ENCODE measurements at places on chromosomes 3 and 15.
A peak's percentile ranks its signal among the peaks of the same experiment; 100 is the strongest.

- peaks cover 74% of the 10 kb centered on the region for H3K4me1 ChIP-seq
- H3K27ac ChIP-seq = peak overlapping the region; percentile 92
- peak overlapping the region; percentile 68 for H3K4me3 ChIP-seq
- no peaks in the 10 kb centered on the region for H3K36me3 ChIP-seq
Measured at GRCh38 chr3:20047976-20048883, 8.0 kb downstream of the KAT2B start.

GRCh38 chr3:127171721-127172120 lies 21.2 kb upstream of the PRR23E start:
- no peak overlapping the region for H3K4me3 ChIP-seq
- DNase-seq = no peak
- H3K27me3 ChIP-seq = peaks cover 57% of the 10 kb centered on the region

GRCh38 chr15:78407608-78408354 lies 30.2 kb upstream of the IREB2 start:
- H3K27me3 ChIP-seq = peaks cover 30% of the 10 kb centered on the region
- no peak overlapping the region for H3K4me3 ChIP-seq
- no peak for DNase-seq
- H3K4me1 ChIP-seq = no peaks in the 10 kb centered on the region
- no peaks in the 10 kb centered on the region for H3K36me3 ChIP-seq

DNA sequence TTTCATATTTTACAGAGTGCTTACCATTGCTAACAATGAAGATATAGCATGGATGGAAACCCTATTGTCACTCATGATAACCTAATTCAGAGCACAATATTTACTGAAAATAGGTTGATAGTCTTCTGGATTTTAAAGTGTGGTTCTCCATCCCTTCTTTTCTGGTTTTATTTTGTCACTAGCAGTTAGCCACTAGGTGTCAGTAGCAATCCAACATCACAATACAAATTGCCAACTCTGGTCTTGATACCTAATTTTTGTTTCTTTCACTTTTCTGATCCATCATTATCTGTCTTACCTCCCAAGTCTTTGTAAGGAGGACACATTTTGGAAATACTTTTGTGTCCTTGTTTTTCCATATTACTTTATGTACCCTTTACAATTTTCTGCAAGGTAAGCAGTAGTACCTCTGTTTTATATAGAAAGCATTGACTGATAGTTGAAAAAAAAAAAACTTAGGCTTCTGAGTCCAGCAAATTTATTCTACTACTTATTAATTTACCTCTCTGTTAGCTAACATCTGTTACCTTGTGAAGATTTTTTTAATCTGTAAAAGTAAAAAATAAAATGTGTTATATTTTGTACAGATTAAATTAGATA lies 28.3 kb upstream of the CRYBG3 start:
- no peak for DNase-seq

DNA sequence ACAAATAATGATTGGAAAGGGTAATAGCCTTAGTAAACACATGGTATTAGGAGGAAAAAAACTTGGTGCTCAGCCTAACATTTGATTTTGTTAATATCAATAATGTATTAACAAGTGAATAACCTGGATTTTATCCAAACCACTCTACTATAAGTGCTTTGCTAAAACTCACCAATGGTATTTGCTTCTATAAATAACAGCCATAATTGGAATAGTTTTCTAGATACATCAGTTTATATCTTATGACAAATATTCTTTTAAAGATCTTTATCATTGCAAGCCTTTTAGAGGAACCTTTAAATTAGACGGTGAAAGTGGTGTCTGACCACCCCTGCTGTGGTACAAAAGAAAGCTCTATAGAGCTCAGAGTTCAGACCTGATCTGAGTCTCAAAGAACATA lies 123.9 kb downstream of the SHOX2 start:
- no peak overlapping the region for H3K27ac ChIP-seq
- DNase-seq = no peak
- no peak overlapping the region for H3K4me3 ChIP-seq
- H3K4me1 ChIP-seq = no peaks in the 10 kb centered on the region
- no peaks in the 10 kb centered on the region for H3K27me3 ChIP-seq

DNA sequence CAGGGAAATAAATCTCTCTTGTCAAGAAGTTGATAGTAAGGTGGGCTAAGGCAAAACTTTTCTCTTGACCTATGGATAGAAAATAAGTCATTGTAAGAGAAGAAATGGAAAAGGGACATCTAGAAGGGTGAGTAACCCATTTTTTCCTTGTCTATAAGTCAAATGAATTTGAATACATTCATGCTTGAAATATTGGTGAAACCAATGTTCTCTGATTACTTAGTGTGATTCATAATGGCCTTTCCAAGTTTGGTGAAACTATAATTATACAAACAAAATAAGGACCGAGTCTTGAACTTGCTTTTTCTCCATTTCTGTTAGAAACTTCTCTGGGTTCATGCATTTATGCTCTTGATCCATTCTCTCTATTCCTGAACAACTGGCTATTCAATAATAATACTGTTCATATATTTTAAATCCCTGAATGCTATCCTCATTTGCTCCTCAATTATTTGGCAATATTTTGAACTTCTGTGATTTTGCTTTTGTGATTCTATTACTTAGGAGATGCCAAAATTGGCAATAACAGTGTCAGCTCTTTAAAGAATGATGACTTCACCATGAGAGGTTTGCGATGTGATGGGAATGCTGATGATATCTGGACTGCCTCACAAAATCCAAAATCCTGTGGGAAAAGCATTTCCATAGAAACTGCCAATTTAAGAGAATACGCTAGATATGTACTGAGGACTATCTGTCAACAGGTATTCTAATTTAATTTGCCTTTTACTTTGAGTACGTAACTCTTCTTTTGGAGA lies 12.3 kb downstream of the P2RY12 start:
- H3K27me3 ChIP-seq = no peaks in the 10 kb centered on the region
- no peaks in the 10 kb centered on the region for H3K4me1 ChIP-seq
- no peaks in the 10 kb centered on the region for H3K36me3 ChIP-seq
- no peak overlapping the region for H3K4me3 ChIP-seq

DNA sequence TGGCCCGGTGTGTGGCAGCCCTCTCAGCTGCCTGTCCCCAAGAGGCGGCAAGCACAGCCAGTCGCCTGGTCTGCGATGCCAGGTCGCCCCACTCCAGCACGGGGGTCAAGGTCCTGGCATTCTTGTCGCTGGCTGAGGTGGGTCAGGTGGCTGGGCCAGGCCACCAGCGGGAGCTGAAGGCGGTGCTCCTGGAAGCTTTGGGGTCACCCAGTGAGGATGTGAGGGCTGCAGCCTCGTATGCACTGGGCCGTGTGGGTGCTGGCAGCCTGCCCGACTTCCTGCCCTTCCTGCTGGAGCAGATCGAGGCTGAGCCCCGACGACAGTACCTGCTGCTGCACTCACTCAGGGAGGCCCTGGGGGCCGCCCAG lies 20.8 kb downstream of the CAND2 start:
- no peak overlapping the region for H3K4me3 ChIP-seq
- no peaks in the 10 kb centered on the region for H3K36me3 ChIP-seq
- no peak overlapping the region for H3K27ac ChIP-seq
- no peaks in the 10 kb centered on the region for H3K27me3 ChIP-seq
- DNase-seq = no peak

GRCh38 chr3:55013145-55013925 lies 85.5 kb upstream of the LRTM1 start:
- no peak overlapping the region for H3K27ac ChIP-seq
- H3K4me1 ChIP-seq = no peaks in the 10 kb centered on the region

- H3K27ac ChIP-seq = peak within 1 kb of the TSS; percentile 98
- H3K36me3 ChIP-seq = peaks cover 2% of the 10 kb centered on the region
- H3K4me3 ChIP-seq = peak within 1 kb of the TSS; percentile 97
- DNase-seq = peak; percentile 27
- peaks cover 55% of the 10 kb centered on the region for H3K4me1 ChIP-seq
Measured at GRCh38 chr3:16513141-16514020, at the start of gene RFTN1. Gene RFTN1 (minus strand): TSS chr3:16513699. CDS start chr3:16493869, 19,830 bp downstream.

DNA sequence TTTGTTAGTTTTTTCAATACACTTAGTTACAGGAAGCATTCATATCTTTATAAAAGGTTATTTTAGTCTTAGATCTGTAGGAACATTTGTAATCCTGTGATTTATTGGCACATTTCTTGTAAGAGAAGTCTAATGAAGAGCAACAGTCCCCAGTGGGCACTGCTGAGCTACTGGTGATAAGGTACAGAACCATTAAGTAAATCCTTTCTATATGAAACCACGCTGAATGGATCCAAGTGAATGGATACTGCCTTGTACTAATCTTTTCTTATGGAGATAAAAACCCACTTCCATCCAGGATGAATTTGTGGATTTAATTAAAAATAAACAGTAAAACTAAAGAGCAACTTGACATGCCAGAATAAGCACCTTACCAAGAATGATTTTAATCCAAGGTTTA lies 64.0 kb downstream of the SHQ1 start:
- H3K4me1 ChIP-seq = no peaks in the 10 kb centered on the region
- H3K36me3 ChIP-seq = peaks cover 4% of the 10 kb centered on the region
- DNase-seq = no peak
- H3K27ac ChIP-seq = no peak overlapping the region
- no peaks in the 10 kb centered on the region for H3K27me3 ChIP-seq

DNA sequence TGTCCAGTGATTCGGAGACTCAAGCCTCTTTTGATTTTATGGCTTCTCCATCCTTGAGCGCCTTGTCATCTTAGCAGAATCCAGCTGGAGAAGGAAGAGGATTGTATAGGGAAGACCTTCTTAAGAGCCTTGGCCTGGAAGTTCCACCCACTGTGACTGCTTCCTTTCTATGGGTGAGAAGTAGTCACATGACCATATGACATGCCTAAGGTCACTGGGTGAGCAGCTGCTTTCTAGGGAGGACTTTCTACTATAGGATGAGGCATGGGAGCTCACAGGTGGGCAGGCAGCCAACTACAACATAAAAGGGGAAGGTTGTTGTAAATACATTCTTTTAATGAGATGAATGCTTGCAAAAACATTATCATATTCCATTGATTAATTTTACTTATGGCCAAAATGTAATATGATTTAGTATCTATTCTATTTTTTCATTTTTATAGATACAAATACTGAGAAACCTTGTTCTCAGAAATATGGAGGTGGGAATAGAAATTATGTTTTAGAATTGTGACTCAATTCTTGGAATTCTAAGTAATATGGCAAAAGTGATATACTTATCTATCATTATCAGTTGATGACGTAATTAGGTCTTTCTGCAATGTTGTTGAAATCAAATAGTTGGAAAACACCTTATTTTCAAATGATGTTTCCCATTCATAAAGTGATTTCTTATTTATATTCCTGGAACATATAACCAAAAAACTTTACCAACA lies 53.6 kb upstream of the MINAR1 start:
- peaks cover 5% of the 10 kb centered on the region for H3K4me1 ChIP-seq
- H3K36me3 ChIP-seq = peaks cover 9% of the 10 kb centered on the region
- DNase-seq = no peak

DNA sequence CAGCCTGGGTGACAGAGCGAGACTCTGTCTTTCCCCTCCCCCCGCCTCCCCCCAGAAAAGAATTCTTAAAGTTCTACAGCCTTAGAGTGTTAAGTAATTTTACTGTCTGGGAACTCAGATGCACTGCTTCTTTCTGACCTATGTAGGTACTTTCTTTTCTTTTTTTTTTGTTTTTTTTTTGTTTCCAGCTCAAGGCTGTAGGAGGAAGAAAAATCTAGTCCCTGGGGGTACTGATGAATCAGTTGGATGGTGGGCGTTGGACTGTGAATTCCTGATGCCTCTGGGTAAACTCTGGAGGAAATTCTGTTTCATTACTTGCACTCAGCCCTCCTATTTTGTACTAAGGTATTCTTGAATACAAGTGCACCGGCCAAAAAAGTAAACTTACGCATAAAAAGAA lies 10.8 kb downstream of the GHRL start:
- no peak overlapping the region for H3K4me3 ChIP-seq
- H3K4me1 ChIP-seq = peaks cover 23% of the 10 kb centered on the region
- H3K27me3 ChIP-seq = no peaks in the 10 kb centered on the region
- DNase-seq = no peak

- H3K36me3 ChIP-seq = peaks cover 7% of the 10 kb centered on the region
- H3K4me1 ChIP-seq = peaks cover 13% of the 10 kb centered on the region
- H3K27me3 ChIP-seq = peaks cover 9% of the 10 kb centered on the region
- H3K4me3 ChIP-seq = no peak overlapping the region
- no peak for DNase-seq
Measured at GRCh38 chr15:78988361-78988911, 43.6 kb upstream of the CTSH start.

- peaks cover 42% of the 10 kb centered on the region for H3K4me1 ChIP-seq
- H3K4me3 ChIP-seq = no peak overlapping the region
- DNase-seq = no peak
- H3K27ac ChIP-seq = peak overlapping the region; percentile 11
Measured at GRCh38 chr3:167718582-167718981, 16.1 kb downstream of the PDCD10 start.

GRCh38 chr15:43913026-43913780 lies 86.4 kb downstream of the WDR76 start:
- H3K27me3 ChIP-seq = peaks cover 18% of the 10 kb centered on the region
- no peaks in the 10 kb centered on the region for H3K4me1 ChIP-seq
- no peak overlapping the region for H3K4me3 ChIP-seq
- no peak for DNase-seq
- H3K36me3 ChIP-seq = no peaks in the 10 kb centered on the region

DNA sequence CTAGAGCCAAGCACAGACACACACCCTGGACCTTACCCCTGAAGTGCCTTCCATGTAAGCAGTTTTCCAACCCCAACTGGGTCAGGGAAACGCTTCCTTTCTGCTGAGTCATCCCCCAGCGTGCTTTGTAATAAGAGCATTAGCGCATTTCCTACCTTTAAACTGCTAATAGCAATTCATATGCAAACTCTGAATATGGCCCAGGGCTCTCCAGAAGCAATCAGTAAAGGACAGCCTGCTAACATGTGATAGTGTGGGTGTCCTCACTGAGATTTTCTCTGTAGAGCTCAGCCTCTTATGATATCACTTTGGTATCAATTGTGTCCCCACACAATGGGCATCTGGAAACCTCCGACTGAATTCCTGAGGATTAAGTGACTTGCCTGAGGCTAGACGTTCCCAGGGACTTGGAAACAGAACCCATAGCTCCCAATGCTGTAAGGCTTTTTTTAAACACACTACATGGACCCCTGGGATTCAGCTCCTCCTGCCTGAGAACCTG lies 5.6 kb downstream of the GABRB3 start:
- no peak overlapping the region for H3K27ac ChIP-seq
- H3K27me3 ChIP-seq = peaks cover 15% of the 10 kb centered on the region
- no peak for DNase-seq
- no peaks in the 10 kb centered on the region for H3K4me1 ChIP-seq
- no peaks in the 10 kb centered on the region for H3K36me3 ChIP-seq

- no peak overlapping the region for H3K4me3 ChIP-seq
- no peak overlapping the region for H3K27ac ChIP-seq
- H3K27me3 ChIP-seq = peaks cover 75% of the 10 kb centered on the region
- H3K4me1 ChIP-seq = no peaks in the 10 kb centered on the region
Measured at GRCh38 chr3:53677413-53677812, 168.8 kb downstream of the CHDH start.

GRCh38 chr15:98683831-98684230 lies 35.5 kb downstream of the IGF1R start:
- no peaks in the 10 kb centered on the region for H3K36me3 ChIP-seq
- peaks cover 7% of the 10 kb centered on the region for H3K27me3 ChIP-seq
- H3K4me3 ChIP-seq = no peak overlapping the region
- no peak for DNase-seq
- H3K27ac ChIP-seq = no peak overlapping the region

DNA sequence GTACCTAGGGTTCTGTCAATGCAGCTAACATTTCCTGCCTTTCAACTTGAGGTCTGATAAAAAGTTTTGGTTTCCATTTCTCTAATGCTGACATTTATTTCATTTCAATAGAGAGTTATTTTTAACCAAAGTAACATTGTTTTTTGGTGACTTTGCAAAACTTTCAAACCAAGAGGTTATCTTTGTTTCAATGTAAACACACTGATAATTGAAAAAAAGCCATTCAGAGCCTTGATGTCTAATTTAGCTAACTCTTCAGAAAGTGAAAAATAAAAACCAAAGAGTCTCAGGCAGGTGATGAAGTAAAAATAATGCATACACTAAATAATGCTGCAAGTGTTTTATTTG lies 9.6 kb upstream of the TIPARP start:
- peaks cover 2% of the 10 kb centered on the region for H3K36me3 ChIP-seq
- peaks cover 40% of the 10 kb centered on the region for H3K4me1 ChIP-seq
- DNase-seq = no peak
- H3K27me3 ChIP-seq = no peaks in the 10 kb centered on the region
